ENCODE measurements at places on chromosomes 3 and 15.

DNA sequence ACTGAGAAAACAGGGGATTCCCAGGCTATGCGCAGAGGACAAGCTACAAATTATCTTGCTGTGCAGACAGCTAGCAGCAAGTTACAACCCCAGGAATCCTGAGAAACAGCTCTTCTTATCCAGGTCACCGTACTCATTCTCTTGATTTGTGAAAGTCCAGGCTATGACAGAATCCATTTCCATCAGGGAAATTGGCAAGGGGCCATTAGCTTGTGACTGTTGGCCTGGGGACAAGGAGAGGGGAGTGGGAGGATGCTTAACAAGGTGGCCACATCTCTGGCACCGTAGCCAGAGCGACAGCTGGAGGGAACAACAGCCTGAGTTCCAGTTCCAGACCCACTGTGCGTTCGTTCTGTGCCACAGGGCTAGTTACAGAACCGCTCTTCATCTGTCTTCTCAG, 44.9 kb upstream of the PLXNA1 start:
- DNase-seq: no peak

- no peak for DNase-seq
These were observed 580.9 kb downstream of the EDEM1 start for GRCh38 chr3:5768281-5768945.

GRCh38 chr3:59234884-59235633, 185.2 kb upstream of the CFAP20DC start:
- no peak for DNase-seq

DNA sequence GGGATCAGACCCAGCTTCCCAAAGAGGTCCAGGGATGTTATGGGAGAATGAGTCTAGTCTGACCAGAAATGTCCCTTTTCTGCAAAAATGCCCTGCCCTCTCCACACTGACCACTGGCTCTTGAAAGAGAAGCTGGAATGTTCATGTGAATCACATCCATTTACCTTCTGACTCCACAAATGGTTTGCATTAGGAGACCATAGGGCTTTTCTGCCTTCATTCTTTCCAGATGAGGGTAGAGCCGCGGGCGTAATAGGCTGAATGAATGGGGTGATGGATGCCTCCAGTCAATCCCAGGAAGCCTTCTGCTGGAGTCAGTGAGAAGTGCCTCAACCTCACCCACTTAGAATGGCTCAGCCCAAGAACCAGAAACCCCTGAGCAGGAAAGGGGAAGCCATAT, 47.2 kb upstream of the IREB2 start:
- no peak for DNase-seq

DNA sequence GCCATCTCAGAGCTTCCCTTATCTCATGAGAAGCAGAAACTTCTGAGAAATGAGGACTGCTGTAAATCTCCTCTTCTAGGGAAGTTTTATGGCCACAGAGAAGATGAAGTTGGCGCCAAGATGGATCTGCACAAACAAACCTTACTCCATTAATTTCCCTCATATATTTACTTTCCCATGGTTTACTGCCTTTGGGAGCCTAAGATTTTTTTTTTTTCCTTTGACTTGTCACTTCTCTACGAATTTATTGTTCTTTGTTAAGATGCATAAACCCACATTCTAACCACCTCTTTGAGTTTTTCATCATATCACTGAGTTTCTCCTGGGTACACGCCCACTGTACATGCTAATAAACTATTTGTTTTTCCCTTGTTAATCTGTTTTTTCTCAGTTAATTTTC, 21.5 kb upstream of the NPTN start:
- DNase-seq: no peak

DNA sequence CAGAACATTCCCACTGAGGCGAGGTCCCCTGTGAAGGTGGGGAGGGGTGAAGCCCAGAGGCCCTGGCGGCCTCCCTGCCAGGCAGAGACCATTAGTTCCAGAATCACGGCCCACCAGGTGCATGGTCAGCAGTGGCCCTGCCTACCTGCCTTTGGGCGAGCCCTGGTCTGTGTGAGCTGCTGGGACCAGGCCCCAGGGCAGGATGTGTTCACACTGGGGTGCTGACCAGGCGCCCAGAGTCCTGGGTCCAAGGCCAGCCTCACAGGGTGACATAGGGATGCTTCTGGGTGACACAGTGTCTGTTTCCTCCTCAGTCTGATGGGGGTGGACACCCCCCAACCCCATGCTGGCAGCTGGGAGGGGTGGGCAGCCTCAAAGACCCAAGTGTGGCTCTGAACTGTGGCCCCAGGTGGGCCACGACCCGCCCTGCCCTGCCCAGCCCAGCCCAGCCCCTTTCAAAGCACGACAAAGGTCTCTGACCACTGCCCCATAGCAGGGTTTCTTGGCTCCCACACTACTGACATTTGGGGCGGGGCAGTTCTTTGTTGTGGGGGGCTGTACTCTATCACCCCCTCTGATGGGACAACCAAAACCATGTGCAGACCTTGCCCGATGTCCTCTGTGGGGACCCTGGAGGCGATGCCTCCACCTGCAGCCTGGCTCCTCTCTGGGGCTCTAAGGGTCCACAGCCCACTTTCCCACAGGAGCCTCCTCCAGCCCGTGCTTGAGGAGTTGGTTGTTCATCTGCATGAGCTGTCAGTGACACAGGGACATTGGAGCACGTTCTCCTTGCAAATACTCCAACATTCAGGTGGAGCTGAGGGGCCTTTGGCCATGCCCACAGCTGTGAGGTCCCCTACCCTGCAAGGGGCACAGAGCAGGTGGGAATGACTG, 44.8 kb upstream of the SLC41A3 start:
- no peak for DNase-seq

Data from stimulated activated naive CD8-positive, alpha-beta T cell treated with anti-CD3 and anti-CD28 coated beads, Interleukin-15, Interleukin-2, amounts not matched to agents 100 U/mL and 50 U/mL, for 24 hours (primary cell).